ENCODE measurements at places on chromosomes 7 and 10.

- DNase-seq: peak; percentile 99
Measured at GRCh38 chr7:47601119-47601880, 19.4 kb upstream of the TNS3 start.

GRCh38 chr7:158647475-158647792 is 57.2 kb downstream of the NCAPG2 start:
- DNase-seq: no peak

DNA sequence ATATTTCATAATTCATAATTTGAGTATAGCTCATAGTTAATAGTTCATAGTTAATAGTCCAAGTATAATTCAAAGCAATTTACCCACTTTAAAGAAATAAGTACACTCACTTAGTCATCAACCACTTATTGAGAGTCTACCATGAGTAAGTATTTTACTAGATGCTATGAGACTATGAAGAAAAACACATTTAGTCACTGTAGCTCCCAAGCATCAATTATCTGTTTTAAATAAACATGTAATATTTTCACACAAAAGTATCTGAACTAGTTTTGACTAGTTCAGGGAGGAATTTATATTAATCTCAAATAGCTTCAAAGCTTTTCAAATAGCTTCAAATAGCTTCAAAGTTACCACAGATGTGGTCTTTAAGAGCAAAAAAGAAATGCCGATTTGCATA is 119.2 kb downstream of the ANK3 start:
- DNase-seq: peak; percentile 44

DNA sequence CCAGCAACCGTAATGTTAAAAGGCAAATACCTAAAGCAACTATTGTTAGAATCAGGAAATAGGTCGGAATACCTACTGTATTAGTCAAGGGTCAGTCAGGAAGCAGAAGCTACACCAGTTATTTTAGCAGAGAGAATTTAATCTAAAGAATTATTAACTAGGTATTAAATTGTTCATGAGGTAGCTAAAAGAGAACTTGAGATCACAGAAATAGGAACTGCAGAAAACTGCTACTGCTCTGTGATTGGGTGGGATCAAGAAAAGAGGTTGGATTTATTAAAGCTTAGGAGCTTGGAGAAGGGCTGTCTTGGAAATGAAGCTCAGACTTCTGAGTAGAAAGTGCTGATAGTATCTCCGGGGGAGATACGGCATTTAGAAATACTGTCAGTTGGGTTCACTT is 20.0 kb upstream of the ZNF438 start:
- DNase-seq: peak; percentile 60

DNA sequence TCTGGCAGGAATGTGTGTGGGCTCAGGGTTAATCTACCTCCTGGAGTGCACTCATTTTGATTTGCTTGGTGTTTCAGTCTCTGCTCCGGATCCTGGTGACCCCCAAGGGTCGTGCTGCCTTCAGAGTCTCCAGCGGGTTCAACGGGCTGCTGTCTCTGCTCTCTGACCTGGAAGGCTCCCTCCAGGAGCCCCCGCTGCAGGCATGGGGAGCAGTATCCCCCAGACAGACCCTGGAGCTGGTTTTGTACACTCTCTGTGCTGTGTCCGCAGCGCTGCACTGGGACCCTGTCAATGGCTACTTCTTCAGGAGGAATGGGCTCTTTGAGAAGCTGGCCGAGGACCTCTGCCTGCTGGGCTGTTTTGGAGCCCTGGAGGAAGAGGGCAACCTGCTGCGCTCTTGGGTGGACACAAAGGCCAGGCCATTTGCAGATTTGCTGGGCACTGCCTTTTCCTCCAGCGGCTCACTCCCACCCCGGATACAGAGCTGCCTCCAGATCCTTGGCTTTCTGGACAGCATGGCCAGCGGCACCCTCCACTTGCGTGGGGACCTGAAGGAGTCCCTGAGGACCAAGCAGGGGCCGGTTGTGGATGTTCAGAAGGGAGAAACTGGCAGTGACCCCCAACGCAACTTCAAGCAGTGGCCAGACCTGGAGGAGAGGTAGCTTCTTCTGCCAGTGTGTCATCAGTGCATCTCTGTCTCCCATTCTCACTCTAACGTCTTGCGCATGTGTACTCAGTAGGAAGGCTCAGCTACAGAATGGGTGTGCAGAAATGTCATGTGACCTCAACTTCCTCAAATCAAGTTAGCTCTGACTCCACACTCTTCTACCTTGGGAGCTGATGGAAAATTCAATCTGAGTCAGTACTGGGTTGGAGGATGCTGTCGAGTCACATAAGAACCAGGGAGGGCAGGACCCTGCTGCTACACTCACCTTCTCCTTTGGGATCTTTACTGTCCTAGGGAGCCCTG is 58.5 kb downstream of the WDFY4 start:
- no peak for DNase-seq

DNA sequence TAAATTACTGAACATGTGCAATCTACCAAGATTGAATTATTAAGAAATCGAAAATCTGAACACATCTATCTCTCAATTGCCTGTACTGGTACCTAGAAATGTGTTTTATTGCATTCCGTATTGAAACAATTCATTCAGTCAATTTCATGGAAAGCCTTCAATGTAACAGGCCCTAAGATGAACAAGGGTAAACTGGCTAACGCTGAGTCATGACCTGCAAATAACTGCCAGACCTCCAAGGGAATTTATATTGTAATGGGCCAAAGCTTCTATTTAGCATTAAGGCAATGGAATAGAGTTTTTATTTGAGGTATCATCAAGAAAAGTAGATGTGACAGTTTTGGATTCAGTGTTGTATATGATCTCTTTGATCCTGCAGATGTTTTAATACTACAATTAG is 49.9 kb upstream of the CD36 start:
- DNase-seq: no peak

DNA sequence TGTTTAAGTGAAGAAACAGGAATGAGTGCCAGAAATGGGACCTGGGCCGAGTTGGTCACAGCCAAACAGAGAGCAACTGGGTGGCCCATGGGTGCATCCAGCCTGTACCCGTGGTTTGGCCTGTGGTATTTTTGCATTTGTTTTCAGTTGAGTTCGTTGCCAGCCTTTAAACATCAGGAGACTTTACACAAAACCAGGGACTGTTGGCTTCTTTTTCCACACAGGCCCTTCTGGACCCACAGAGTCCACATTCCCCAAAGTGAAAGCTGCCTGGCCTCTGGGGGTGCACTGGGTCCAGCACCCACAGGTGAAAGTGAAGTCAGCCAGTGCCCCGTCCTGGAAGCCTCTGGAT is 54.1 kb upstream of the TNS3 start:
- no peak for DNase-seq

DNA sequence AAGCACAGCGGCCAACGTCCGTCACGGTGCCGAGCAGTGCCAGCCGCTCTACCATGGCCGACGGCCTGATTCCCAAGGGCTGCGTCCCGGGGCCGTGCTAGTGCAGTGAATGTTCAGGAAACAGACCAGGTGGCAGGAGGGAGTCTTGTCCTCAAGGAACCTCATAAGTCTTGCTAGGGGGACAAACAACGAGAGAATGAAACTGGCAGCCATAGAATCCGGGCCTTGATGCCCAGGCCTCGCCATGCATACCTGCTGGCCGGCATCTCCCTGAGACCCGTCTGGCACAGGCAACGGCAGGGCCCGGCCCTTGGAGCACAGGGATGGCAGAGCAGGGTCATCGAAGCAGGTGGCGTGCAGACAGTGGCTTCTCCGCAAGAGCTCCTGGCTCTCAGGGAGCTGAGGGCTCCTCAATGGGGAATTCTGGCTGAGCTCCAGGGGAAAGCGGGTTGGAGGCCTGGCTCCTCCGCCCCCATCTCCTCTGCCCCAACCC is 58.8 kb downstream of the DIP2C start:
- no peak for DNase-seq

DNA sequence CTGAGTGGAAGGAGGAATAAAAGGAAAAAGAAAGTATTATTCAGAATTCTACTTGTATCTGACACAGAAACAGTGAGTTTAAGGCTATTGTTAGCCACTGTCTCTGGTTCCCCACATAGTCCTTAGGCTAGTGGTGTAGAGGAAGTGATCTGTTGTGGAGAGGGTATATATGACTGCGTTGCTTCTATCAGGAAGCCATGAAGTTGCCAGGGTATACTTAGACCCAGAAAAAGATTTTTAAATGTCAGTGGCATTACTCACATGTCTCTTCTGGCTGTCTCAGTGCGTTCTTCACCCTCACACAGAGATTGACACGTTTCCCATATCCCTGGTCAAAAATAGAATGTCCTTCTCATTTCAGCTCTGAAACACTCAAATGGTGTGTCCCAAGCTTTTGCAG is 72.7 kb downstream of the SEM1 start:
- DNase-seq: no peak

- no peak for DNase-seq
Measured at GRCh38 chr7:158683541-158683940, 21.1 kb downstream of the NCAPG2 start.

DNA sequence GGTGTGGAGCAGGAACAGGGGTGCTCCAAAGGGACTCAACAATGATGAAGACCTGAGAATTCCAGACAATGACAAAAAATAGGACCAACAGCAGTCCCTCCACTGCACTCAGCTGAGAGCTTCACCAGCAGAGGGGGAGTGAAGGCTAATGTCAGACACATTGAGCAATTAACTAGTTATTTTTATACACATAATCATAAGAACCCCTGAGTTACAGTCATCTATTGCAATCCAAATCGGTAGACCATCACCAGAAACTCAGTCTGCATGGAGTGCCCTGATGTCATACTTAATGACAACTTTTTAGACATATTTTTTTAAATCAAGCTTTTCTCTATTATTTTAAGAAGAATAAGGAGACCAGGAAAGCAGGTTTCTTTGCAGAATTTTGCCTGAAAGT is 30.6 kb upstream of the IKZF1 start:
- DNase-seq: no peak

DNA sequence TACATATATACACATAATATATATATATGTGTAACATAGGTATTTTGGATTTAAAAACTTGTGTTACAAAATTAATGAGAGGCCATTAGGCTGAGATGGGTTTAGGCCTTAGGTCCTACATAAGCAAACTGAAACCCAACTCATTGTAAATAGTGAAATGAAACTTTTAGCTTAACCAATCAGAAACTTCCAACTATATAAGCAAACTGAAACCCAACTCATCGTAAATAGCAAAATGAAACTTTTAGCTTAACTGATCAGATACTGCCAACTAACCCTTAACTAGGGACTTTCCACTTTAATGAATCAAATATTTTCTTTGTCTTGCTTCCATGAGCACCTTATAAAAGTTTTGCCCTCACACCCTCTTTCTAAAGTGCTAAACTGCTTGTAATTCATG is 17.3 kb upstream of the SAMD9L start:
- no peak for DNase-seq

DNA sequence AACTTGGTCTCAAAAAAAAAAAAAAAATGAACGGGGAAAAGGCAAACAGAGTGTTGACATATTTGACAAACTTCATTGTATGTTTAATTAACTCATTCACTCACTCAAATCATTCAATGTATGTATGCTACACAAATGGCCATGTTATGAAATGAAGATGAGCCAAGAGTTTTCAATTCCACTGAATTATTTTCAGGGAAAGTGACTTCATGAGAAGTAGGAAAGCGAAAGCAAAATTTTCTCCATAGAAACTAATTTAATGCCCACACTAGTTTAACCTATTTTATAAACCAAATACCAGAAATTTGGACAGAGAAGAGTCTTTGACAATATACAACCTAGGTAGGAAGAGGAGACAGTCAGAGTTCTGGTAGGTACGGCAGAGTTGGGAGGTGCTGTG is 119.5 kb downstream of the HIPK2 start:
- DNase-seq: no peak

- no peak for DNase-seq
Measured at GRCh38 chr10:30840395-30841050, 191.1 kb downstream of the ZNF438 start.

GRCh38 chr10:7813481-7813880 is 4.8 kb upstream of the TAF3 start:
- DNase-seq: no peak

- DNase-seq: no peak
Measured at GRCh38 chr7:20697351-20697750, 81.9 kb downstream of the ABCB5 start.

GRCh38 chr10:59622320-59623132 is 87.1 kb downstream of the SLC16A9 start:
- peak; percentile 63 for DNase-seq

GRCh38 chr10:120437541-120437940 is 19.5 kb upstream of the PLPP4 start:
- no peak for DNase-seq

- DNase-seq: peak; percentile 37
Measured at GRCh38 chr10:120813085-120813484, 38.1 kb upstream of the WDR11 start.

DNA sequence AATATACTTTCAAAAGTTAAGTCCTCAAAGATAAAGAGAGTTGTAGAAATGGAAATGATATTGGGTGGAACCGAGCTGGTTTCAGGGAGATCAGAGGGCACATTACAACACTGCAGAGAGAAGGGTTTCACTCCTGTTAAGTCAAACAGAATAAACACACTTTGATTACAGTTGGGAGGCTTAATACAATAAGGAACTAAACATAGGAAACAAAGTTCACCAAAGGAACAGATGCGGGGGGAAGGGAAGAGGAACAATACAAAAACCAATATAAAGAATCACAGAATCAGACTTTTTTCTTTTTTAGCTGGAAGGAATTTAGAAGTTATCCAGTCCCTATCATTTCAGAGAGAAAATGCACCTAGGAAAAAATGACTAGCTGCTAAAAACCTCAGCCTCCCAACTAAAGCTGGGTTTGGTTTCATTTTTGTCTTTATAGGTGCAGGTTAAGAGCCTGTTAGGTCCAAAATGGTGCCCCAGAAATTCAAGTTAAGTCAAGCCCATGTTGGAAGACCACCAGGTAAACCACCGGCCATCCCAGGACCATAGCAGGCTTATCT is 81.9 kb downstream of the DNMBP start:
- no peak for DNase-seq

- peak; percentile 66 for DNase-seq
Measured at GRCh38 chr7:70698219-70698832, 433.6 kb upstream of the GALNT17 start.
